Nephron progenitor cell (in vitro differentiated cells): ENCODE measurements at places on chromosomes 6 and 20.
A peak's percentile ranks its signal among the peaks of the same experiment; 100 is the strongest.

- DNase-seq: no peak
Observed at GRCh38 chr6:54817236-54817635, 29.3 kb upstream of the FAM83B start.

DNA sequence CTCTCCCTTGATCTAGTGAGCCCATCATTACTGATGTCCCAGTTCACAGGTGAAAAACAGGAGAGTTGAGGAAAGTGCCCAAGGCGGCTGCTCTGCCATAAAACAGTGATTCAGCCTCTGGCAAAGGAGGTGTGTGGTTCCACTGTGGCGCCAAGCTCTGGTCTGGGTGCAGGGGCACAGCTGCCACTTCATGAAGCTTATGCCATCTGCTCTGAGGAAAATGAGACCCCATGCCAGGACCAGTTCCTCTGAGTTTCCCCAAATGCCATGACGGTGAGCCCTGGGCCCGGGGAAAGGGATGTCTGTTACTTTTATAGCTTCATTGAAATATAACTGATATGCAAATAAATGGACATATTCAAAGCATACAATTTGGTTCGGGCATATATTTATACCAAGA is 33.7 kb upstream of the ZBP1 start:
- no peak for DNase-seq

- DNase-seq: peak; percentile 82
Observed at GRCh38 chr6:112780498-112781096, 433.5 kb downstream of the RFPL4B start.

DNA sequence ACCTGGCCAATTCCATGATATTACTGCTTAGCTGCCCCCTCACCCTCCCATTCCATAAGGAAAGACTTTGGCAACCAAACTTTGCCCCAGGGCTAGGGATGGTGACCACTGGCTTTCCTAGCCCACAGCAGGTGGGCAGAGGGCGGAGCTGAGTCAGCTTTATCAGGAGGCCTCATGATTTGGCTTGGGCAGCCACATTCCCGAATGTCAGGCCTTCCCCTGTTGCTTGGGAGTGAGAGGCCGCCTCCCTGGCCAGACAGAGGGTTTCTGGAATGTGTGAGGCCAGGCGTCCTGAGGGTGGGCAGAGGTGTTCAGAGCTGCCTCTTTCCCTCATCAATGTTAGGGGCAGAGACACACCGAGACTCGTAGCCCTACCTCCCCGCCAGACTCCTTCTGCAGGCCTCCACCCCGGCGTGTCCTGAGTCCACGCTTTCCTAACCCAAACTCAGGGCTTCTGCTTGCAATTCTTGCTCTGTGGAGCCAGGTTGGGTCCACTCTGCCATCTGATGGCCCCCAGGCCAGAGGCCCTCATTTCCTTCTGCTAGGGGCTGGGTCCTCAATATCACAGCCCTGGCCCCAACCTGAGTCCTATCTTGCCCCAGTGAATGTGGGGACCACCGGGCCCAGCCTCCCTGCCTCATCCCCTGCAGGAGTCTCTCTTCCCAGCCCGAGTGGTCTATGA is 19.3 kb downstream of the UQCC2 start:
- DNase-seq: no peak

DNA sequence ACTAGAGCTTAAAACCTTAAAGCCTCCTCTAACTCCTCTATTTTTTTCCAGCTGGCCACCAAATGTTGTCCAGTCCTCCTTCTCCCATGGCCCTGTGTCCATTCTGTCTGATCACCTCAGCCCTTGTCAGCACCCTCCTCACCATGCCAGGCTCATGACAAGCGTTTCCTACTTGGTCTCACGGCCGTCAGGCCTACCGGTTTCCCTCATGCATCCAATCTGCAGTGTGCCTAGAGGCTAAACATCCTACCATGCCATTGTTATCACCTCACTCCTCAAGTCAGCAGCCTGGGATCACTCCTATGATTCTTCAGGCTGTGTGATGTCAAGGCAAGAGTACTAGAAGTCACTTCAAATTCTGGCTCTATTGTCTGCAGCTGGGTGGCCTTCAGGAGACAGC is 9.6 kb upstream of the TJAP1 start:
- no peak for DNase-seq

- no peak for DNase-seq
Observed at GRCh38 chr6:52509281-52510212, 67.3 kb downstream of the TRAM2 start.

GRCh38 chr20:49889001-49889934 is 26.1 kb downstream of the SPATA2 start:
- DNase-seq: no peak

DNA sequence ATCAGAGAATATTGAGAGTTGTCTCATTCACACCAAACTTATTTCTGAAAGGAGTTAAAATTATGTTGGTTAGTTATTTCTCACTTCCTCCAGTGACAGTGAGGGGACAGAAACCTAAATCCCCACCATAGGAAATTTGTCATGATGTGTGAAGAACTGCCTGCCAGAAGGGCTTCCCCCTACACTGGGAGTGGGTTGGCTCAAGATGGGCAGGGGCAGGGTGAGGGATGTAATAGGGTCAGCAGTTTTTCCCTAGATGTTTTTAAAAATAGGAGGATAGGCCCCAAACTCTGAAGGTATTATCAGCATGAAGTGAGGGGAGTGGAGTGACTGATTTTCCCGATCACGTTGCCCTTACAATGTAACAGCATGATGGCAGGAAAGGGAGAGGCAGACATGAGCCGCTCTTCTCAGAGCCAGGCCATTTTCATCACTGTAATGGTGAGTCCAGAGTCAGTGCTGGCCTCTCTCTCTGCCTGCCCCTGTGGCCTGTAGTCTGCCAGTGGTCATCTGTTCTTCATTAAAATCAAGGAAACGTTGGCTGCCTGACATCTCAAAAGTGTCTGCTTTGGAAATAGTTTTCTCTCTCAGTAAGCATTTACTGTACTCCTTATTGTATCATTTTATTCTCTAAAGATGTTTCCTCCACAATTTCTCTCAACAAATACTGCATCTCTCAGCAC is 59.8 kb upstream of the SYNJ2 start:
- no peak for DNase-seq

GRCh38 chr6:116485559-116486184 is 24.5 kb downstream of the CALHM6 start:
- no peak for DNase-seq

- no peak for DNase-seq
Observed at GRCh38 chr20:9053108-9053507, 15.8 kb upstream of the PLCB4 start.

- DNase-seq: no peak
Observed at GRCh38 chr6:34527751-34528670, 28.1 kb downstream of the SPDEF start.

- no peak for DNase-seq
Observed at GRCh38 chr6:119575721-119576120, 226.2 kb upstream of the MAN1A1 start.

DNA sequence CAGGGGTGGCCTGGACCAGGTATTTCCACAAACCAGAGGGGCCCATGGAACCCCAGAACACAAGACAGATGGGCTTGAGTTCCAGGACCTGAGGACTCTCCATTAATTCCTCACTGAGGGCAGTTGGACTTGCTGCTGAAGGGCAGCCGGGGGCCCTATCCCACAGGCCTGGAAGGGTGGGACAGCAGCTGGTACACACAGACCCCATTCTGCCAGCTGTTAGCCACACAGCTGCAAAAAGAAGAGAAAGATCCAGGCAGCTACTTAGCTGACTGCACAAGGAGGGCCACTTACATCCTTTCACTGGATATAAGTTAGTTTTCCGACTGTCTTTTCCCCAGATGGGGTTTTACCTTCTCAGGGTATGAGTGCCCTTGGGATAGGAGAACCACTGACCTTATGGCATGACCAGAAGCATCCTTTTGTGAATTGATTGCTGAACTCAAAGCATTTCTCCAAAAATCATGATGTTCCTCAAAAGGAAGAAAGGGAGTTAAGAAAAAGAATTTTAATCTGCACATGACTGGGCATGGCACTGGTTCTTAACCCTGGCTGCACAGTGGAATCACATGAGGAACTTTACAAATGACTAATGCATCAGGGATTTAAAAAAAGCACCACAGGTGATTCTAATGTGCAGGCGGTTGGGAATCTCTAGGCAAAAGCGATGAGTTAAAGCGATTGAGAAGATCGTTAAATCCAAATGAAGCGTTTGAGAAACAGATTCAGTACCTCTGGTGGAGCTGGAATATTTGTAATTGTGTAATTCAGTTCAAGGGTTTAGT is 199.4 kb downstream of the TFAP2A start:
- DNase-seq: no peak
